Central memory CD8-positive, alpha-beta T cell (primary cell): ENCODE measurements at places on chromosomes 2 and 18.

DNA sequence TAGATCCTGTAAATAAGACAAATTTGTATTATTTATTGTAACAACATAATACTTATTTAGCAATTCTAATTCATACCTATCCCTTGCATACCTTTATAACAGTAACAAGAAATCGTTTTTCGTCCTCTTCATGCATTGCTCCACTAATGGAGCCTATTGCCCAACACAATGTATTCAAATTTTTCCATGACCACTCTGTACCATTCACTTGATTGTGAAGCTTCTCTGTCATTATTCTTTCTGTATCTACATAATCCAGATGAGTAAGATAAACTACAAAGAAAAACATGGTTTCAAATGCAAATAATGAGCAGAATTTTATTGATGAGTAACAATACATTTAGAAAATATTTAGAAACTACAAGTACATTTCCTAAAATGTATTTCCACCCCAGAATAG is 21.6 kb upstream of the USP34 start:
- no peak for DNase-seq

DNA sequence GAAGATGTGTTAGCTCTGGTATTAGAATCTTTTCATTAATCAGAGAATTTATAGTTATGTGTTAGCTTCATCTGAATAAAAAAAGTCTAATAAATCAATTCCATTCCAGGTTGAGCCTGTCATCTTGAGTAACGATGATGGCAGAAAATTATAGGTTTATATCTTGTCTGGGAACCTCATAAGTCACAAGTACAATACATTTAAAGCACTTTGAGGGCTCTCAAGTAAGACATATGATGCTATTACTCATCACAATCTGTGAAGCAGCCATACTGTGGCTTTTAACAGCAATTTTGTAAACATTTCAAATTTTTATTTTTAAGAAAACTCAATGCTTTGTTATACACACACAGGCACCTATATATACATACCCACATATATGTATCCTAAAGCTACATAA is 484.1 kb upstream of the VRK2 start:
- DNase-seq: no peak

GRCh38 chr2:156325688-156326525 is 6.6 kb downstream of the NR4A2 start:
- DNase-seq: no peak

DNA sequence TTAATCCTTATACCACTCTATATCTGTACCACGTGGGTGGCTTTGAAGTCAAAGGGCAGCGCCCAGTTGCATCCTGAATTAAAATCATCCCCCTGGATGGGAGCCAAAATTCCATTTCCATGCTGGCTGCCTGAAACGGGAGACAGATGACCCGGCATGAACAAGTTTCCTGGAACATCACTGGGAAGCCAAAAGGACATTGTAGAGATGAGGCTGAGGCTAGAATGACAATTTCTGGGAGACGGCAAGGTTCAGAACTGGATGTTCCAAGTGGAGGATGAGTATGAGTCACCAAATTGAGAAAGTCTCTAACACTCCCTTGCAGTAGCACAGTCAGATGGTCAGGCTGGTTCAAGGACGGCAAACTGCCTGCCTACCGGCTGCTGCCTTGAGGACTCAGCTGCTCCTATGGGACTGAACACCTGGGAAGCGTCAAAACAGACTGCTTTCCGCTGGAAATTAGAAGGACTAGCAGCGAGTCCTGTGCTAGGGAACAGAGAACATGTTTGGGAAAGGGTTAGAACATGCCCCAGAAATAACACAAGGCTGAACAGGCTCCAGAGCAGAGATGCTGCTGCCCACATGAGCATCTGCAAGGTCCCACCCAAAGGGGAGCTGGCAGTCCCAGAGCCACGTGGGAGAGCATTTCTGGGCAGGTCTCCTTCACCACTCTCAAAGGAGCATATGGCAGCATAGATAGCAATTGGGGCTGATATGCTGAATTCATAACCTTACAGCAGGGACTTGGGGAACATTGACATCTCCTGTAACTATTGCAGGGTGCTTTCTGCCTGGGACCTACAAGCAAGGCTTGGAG is 32.0 kb downstream of the YPEL5 start:
- no peak for DNase-seq

DNA sequence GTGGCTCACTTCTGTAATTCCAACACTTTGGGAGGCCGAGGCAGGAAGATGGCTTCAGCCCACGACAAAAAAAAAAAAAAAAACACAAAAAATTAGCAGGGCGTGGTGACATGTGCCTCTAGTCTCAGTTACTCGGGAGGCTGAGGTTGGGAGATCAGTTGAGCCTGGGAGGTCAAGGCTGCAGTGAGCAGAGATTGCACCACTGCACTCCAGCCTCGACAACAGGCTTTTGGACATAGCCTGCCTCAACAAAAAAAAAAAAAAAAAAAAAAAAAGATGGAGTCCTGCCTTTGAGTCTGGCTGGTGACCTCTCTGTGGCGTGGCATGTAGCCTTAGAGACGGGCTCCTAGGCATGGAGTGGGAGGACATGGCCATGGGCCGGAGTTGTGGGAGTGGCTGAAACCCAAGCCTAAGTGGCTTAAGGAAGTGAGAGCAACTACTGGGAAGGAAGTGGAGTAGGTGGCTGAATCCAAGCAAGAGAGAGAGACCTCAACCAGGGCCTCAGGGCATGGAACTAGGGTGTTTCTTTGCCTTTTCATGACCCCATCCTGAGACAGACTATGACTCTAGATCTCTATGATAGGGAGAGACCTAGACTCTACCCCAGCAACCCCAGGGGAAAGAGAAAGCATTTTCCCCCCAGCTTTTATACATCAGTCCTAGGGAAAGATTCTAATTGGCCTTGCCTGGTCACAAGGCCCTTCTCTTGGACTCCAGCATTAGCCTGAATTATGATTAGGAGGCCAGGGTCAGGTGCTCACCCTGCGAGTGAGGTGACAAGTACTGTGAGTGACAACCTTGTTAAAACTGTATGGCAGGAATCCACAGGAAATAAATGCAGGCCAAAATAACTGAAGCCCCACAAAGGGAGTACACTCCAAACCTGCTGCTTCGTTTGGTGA is 34.2 kb downstream of the NPAS2 start:
- DNase-seq: no peak

DNA sequence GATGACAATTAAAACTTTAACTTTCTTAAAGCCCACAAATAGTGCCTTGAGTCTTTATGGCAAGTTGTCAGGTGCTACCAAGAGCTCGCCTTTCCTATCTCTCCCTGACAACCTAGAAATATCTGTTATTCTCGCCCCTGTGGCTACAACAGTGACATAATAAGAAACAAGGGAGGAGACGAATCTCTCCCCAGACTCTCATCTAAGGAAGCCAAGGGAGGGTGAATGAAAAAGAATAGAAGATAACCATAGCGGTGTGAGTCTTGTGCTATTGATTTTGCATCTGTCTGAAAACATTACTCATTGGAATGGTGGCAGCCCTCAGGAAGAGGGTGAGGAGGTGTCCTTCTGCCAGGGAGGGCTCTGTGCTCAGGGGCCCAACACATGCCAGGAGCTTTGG is 114.3 kb downstream of the ALK start:
- DNase-seq: no peak

DNA sequence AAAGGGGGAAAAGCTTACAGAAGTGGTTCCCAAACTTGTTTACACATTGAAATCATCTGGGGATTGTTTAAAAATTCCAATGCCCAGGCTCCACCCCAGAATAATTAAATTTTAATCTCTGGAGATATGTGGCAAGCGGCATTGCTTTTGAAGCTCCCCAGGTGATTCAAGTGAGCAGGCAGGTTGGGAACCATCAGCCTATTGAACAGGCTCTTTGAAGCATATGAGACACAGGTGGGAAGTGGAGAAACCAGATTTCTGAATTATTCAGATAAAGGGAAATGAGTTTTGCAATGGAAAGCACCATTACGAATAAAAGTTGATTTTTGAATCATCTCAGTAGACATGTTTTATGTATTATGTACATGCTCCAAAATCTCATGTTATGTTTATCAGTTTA is 57.6 kb upstream of the NOSTRIN start:
- no peak for DNase-seq

DNA sequence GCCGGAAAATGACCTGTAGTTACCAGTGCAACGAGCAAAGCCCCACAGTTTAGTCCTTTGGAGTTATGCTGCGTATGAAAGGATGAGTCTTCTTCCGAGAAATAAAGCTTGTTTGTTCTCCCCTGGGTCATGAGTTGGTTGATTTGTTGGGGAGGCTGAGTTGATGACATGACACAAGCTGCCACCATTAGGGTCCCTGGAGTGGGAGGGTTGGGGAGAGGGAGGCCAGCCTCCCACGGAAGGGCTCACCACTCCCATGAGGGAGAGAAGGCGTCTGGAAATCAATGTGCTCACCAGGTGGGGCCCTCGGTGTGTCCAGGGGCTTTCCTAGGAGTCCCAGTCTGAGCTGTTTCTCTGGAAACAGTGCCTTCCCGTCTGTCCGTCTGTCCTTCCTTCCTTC is 7.4 kb upstream of the DGKD start:
- DNase-seq: no peak

DNA sequence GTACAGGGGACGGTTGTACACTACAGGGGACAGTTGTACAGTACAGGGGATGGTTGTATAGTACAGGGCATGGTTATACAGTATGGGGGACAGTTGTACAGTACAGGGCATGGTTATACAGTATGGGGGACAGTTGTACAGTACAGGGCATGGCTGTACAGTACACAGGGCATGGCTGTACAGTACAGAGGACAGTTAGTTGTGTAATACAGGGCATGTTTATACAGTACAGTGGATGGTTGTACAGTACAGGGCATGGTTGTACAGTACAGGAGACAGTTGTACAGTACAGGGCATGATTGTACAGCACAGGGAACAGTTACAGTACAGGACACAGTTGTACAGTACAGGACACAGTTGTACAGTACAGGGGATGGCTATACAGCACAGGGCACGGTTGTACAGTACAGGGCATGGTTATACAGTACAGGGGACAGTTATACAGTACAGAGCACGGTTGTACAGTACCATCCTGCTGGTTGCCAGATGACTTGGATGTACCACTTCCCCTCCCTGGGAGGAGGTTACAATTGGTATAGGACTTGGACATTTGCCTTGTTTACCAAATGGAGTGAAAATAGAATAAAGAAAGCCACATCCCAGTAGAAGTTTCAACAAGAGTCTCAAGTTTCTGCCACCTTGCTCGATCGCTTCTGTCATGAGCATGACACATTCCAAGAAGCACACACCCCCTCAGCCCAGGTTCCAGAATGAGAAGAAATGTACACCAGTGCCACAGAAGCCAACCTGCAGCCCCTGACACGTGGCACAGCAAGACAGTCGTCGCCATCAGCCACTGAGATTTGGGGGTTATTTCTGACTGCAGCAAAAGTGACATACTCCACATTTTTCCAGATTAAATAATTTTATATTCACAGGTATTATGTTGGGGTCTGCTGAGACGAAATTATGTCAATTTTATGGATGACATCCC is 16.0 kb downstream of the CYRIA start:
- DNase-seq: no peak

DNA sequence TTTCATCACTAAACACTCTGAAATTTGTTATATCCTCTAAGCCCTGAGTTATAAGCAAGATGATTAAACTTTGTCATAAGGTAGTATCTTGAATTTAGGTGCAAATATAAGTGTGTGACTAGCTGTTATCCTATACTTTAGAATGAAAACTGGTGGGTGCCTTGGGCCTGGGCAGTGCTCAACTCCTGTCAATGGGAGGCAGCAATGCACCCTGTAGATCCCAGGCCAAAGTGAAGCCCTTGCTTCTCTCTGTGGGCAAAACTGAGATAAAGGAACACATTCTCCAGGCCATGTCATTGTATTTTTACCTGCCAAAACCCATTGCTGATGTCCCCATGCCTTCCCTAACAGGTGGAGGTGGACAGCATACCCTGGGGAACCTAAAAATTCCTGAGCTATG is 525.2 kb downstream of the TNS1 start:
- no peak for DNase-seq

GRCh38 chr2:200307724-200308545 is 1.4 kb downstream of the SPATS2L start:
- DNase-seq: no peak

DNA sequence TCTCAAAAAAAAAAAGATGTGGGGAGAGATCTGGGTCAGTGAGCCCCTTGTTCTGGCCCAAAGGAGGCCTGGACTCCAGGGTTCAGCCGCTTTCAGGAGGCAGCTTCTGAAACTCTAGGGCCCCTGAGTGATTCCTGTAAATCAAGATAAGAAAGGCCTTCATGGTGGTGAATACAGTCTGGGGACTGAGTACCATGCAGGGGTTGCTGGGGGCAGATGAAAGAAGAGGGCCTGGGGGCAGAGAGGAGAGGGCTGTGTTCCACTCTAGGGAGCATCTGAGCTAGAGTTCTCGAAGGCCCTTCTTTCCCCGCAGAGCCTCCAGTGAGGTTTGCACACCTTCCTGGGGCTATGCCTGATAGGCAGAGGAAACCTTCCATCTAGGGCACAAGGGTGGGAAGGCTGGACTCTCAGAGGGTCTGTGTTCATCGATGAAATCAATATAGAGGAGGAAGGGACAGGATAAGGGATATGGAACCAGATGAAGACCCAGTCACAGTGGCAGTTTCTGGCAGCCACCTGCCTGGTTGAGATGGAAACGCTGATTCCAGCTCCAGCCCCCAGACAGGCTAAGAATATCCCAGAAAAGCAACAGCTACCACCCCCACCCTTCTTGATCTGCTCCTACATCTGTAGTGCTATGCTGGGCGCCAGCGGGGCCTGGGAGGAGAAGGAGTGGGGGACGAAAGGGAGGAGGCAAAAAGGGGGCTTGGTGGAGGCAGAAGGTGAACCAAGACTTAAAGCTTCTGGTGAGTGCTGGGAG is 4.7 kb upstream of the CDK5R2 start:
- DNase-seq: no peak

DNA sequence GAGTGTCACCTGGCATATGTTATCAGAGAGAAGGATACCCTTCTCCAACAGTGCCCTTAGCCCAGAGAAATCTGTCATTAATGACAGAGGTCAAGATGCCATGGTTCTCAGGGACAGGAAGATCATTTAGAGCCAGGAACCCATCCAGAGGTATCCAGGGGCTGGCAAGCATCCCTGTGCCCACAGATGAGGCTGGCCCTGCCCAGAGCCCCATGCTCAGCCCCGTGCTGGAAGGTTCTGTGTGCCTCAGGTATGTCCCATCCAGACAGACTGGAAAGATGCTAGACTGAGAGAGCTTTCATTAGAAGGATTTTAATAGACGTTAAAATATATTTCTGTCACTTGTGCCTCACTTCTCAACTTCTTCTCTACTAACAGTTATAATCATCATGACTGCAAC is 8.2 kb upstream of the TUBB6 start:
- DNase-seq: no peak

GRCh38 chr2:154240921-154241379 is 369.2 kb downstream of the GALNT13 start:
- no peak for DNase-seq

DNA sequence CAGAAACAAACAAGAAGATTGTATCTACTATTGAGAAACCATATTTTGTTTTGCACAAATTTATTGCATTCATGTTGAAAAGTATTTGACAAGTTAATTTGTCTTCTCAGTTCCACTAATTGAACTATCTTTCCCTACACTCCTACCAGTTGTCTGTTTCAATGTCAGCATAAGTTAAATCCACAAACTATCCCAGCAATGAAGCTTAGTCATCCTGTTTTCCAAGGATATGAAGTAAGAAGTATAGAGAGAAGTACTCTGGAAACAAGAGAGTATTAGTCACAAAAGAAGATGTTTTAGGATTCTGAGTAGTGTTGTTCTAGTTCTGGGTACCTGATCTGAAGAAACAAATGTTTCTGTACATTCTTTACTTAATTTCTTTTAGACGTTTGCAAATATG is 261.6 kb upstream of the ZNF804A start:
- no peak for DNase-seq

- DNase-seq: no peak
Observed at GRCh38 chr2:111127351-111127750, 6.6 kb downstream of the BCL2L11 start.
